Peyer's patch (tissue), 4 donors: ENCODE measurements at places on chromosomes 13 and 19.
A peak's percentile ranks its signal among the peaks of the same experiment; 100 is the strongest.

- DNase-seq, result no peak
These were observed 30.9 kb upstream of the NPAS1 start for GRCh38 chr19:46988614-46989230.

DNA sequence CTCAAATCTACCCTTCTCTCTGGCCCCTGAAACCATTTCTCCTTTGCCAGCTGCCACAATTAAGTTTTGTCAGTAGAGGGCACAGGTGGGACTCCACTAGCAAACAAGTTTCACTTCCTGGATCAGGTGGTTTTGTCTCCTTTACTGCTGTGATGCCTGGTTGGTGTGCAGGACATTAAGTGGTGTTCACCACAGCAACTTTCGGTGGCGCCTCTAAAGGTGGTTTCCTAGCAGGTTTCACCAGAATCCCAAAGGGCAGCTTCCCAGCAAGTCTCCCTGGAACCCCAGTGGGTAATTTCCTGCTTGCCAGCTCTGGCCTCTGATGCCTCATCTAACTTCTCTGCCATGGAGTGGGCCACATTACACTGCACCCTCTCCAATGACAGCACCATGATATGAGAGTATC is 16.6 kb downstream of the MED4 start:
- DNase-seq, result peak; percentile 33

- no peak for DNase-seq
These were observed 341.3 kb downstream of the GPC5 start for GRCh38 chr13:91739751-91740150.

- no peak for DNase-seq
These were observed 1491.9 kb downstream of the SLITRK5 start for GRCh38 chr13:89163096-89163495.

DNA sequence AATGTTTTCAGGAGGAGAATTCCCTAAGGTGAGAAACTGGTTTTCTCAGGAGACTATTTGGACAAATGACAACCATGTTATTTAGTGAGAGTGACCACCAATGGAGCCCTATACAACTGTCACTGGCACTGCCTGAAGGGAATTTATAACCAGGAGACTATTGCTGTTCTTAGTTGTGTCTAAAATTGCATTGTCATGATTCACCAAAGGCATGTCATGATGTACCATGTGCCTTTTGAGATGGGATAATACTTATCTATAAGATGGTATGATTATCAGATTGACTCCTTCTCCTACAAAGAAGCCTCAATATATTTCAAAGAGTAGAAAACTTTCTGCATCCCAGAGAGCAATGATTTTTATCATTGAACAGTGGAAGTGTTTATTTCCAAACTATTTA is 739.4 kb upstream of the GPC6 start:
- no peak for DNase-seq

DNA sequence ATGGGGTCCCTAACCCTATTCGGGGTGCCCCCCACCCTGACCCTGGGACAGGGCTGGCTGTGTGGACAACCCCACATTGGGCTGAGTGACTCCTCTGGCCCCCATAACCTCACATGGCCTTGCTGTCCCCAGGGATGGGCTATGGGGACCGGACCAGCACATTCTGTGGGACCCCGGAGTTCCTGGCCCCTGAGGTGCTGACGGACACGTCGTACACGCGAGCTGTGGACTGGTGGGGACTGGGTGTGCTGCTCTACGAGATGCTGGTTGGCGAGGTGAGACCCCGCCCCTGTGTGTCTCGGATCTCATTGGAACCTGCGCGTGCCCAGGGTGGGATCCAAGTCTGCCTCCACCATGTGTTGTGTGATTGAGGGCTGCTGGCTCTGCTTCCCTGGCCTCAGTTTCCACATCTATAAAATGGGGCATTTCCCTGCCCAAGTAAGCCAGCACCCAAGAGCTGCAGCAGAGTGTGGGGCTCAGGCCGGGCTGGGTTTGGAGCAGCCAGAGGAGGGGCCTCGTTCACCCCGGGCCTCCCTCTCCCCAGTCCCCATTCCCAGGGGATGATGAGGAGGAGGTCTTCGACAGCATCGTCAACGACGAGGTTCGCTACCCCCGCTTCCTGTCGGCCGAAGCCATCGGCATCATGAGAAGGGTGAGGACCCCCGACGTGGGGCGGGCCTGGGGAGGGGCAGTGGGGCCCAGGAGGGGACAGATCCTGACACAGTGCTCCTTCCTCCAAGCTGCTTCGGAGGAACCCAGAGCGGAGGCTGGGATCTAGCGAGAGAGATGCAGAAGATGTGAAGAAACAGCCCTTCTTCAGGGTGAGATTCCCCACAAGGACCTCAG is 4.9 kb downstream of the PTGER1 start:
- no peak for DNase-seq

GRCh38 chr19:51458899-51459505 is 748 bp upstream of the SIGLEC8 start:
- DNase-seq, result no peak

DNA sequence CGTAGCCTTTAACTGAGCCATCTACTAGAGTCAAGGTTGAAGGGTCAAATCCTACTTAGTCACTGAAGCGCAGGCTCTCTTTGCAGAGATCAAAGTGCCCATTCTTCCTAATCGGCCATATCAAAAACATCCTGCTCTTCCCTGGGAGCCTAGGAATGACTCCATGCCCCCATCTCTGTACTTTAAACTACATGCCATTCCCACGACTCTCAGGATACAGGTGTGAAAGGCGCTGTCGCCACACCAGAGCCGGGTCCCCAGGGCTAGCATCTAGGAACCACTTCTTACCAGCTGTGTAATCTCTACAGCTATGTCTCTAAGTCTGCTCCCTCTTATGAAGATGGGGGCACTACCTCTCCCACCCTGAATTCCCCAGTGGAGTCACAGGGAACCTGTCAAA is 22.3 kb downstream of the IRS2 start:
- no peak for DNase-seq

GRCh38 chr13:20436505-20436904 is 89.2 kb downstream of the CRYL1 start:
- DNase-seq, result no peak

DNA sequence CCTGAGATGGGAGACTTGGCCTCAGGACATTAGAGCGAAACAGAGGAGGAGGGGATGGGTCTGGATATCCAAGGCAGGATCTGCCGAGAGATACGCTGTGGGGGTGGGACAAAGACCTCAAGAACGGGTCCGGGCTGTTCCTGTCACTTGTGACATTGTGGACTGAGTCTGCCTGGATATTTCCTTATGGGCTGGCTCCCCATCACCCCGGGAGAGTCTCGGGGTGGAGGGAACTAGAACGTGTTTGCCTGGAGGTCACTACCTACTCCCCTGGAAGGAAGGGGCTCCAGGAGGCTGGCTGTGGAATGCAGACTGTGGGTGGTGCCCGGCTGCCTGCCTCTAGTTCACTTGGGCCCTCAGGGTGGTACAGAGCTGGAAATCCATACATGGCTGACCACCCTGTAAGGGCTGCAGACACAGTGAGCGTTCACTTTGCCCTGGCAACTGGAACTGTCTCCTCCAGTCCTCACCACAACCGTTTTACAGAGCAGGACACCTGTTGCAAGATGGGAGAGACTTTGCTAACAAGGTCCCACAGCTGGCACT is 26.4 kb downstream of the DNM2 start:
- peak; percentile 66 for DNase-seq

DNA sequence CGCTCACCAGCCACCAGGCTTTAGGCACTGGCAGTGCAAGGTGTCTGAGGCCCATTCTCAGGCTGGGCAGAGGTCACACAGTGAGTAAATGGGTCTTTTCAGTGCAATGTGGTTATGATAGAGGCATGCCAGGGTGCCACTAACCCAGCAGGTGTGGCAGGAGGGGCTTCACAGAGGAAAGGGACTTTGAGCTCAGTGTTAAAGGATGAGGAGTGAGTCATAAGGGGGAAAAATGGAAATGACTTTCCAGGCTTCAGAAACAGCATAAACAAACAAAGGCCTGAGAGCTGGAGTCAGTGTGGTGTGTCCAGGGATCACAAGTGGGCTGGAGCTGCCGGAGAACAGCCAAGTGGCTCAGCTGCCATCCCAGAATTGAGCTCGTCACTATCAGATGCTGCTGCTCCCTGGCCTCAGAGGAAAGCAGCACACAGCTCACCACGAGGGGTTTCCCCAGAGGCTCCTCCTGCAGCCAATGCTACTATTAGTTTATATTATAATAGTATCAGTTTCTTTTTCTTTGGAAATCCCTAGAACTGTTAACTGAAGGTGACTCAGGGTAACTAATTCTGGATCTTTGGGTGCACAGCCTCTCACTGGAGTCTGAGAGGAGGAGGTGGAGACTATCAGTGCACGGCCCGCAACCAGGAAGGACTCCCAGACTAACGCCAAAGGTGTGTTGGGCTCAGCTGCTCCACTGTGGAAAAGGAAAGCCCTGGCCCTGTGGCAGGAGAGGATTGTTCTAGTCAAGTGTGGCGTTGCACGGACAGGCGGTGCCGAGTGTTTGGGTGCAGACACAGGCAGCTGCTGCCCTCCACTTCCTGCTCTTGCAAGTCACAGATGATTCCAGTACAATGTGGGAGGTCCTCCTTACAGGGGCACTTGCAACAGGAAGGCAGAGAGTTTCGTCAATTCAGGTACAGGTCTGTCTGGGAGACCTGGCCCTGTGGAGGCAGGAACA is 39.5 kb downstream of the DHRS12 start:
- DNase-seq, result peak; percentile 37

- no peak for DNase-seq
These were observed at the start of gene SOX21 for GRCh38 chr13:94712287-94712811. SOX21 (minus strand) TSS chr13:94712545; CDS start chr13:94712049, 496 bp downstream.

DNA sequence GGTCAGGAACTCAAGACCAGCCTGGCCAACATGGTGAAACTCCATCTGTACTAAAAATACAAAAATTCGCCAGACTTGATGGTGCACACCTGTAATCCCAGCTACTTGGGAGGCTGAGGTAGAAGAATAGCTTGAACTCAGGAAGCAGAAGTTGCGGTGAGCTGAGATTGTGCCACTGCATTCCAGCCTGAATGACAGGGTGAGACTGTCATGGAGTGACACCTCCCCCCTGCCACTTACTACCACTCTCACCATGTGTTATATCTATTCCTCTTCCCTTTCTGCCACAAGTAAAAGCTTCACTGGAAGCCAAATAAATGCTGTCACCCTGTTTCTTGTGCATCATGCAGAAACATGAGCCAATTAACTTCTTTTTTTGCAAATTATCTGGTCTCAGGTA is 10.6 kb upstream of the CEACAM4 start:
- no peak for DNase-seq

- DNase-seq, result no peak
These were observed 217.3 kb downstream of the LHFPL6 start for GRCh38 chr13:39385621-39386231.

DNA sequence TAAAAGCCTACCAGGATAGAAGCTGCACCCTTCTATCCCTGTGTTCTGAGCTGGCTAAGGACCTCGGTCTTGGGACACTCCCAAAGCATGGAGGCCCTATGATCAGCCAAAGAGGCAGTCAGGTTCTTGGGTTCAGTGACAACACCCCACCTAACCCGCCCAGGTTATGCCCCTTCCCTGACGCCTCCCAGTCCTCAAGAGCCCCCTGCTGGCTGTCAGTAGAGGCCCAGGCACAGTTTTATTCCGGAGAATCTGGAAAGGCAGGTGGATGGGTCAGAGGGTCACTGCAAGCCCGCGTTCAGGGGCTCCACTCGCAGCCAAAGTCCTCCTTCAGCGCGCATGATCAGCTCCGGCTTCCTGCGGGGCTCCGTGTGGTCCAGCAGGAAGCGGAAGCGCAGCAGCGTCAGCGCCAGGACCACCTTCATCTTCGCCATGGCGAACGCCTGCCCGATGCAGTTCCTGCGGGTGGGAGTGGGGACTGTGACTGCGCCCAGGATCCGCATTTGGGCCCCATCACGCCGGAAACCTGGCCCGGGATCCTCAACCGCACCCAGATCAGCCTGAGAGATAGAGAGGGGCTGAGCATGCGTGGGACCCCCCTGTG is 22.3 kb downstream of the OR10H3 start:
- no peak for DNase-seq

- DNase-seq, result no peak
These were observed 3.4 kb downstream of the TRAPPC2B start for GRCh38 chr19:57366776-57367175.

DNA sequence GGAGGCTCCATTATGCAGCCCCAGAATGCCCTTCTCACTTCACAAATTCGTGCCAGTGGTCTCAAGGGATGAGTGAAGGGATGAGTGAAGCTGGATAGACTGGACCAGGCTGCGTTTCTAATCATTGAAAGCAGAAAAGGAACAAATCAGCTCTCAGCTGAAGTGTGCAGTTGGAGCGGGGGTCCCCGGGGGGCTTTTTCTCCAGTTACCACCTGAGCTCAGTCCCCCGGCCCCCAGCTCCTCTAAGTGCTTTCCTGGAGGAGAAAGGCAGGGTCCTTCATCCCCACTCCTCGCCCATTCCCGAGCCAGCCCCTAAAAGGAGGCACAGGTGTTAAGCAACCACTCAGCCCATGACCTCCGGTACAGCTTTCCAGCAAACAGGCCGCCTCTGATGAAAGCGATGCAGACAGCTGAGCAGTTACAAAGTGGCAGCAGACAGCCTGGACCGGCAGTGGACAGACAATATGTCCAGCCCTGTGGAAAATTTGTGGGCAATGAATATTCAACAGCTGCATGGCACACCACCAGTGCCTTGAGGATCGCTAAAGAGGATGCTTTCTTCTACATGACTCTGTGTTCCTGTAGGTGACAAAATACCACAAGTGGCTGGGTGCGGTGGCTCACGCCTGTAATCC is 110.7 kb upstream of the UBL3 start:
- DNase-seq, result no peak

GRCh38 chr13:53098455-53098854 is 69.8 kb downstream of the OLFM4 start:
- no peak for DNase-seq

DNA sequence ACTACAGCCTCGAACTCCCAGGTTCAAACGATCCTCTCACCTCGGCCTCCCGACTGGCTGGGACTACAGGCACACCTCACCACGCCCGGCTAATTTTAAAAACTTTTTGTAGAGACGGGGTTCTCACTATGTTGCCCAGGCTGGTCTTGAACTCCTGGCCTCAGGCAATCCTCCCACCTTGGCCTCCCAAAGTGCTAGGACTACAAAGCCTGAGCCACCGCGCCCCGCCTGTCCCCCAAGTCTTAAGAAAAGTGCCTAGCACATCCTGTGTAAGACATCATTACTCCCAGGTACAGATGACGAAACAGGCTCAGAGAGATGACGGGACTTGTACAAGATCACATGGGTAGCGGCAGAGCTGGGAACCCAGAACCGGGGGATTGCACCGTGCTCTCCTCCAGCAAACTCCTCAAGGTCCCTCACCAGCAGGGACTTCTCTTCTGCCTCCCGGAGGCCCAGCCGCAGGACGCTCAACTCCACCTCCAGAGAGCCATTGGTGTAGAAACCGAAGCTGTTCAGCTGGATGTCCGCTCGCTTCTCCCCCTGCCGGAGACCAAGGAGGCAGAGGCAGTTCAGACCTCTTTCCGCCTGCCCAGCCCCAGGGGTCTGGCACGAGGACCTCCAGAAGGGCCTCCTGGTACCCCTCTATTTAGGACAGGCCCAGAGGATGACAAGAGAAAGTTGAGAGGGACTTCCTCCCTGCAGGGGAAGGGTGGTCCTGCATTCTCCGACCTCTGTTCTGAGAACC is 1.0 kb downstream of the GPR108 start:
- DNase-seq, result peak; percentile 83

GRCh38 chr19:16566161-16566560 is 6.1 kb downstream of the SLC35E1 start:
- DNase-seq, result peak; percentile 85

- DNase-seq, result no peak
These were observed 7.2 kb downstream of the MED29 start for GRCh38 chr19:39398297-39398864.
